Skeletal muscle cell (primary cell): ENCODE measurements at places on chromosomes 13 and 19.

DNA sequence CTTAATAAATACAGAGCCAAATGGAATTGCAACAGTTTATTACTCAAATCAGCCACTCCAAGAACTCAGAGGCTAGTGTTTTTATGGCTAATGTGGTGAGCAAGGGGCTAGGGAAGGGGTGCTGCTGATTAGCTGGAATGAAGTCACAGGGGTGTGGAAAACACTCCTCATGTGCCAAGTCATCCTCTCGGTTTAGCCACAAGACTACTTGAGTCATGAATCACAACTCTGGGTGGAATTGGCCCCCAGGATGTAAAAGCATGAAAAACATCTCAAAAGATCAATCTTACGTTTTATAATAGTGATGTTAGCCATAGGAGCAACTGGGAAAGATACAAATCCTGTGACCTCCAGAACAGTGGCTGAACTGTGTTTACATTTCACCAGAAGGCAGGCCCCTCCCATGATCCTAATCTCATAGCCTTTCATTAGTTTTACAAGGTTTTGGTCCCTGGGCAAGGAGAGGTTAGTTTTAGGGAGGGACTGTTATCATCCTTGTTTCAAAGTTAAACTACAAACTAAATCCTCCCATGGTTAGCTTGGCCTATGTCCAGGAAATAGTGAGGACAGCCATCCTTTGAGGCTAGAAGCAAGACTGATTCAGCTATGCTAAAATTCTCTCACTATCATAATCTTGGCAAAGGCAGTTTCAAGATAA, 2020.1 kb upstream of the PCDH20 start:
- DNase-seq: peak; percentile 100

GRCh38 chr13:29526741-29527140, 68.7 kb downstream of the SLC7A1 start:
- no peak for DNase-seq

- no peak for DNase-seq
Observed at GRCh38 chr19:18251587-18252369, 22.5 kb downstream of the IQCN start.

DNA sequence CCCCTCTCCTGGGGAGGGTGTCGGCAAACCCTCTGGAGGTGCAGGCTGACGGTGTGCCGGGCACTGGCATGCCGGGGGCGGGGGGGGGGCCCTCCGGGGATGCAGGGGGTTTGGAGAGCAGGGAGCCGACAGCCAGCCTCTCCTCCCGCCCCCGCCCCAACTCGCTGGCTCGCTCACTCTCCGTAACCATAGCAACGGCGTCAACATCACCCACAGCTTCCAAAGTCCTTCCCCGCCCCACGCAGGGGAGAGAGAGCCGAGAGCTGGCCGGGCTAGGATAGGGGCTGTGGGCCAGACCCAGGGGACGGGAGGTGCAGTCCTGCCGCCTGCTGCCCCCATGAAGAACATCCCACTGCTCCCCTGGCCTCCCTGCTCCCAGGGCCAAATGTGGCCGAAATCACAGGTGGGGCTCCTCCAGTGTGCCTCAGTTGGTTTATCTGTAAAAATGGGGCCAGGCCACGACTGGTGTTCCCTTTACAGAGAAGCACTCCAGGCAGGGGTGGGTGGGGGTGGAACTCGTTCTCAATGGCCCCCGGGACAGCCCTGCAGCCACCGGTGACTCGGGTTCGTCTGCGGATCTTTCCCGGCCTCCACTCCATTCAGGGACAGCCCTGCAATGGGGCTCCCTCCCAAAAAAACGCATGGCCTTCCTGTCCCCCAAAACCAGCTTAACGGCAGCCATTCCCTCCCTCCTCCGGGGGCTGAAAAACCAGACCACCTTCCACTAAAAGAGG, 3.2 kb downstream of the KLF16 start:
- no peak for DNase-seq

DNA sequence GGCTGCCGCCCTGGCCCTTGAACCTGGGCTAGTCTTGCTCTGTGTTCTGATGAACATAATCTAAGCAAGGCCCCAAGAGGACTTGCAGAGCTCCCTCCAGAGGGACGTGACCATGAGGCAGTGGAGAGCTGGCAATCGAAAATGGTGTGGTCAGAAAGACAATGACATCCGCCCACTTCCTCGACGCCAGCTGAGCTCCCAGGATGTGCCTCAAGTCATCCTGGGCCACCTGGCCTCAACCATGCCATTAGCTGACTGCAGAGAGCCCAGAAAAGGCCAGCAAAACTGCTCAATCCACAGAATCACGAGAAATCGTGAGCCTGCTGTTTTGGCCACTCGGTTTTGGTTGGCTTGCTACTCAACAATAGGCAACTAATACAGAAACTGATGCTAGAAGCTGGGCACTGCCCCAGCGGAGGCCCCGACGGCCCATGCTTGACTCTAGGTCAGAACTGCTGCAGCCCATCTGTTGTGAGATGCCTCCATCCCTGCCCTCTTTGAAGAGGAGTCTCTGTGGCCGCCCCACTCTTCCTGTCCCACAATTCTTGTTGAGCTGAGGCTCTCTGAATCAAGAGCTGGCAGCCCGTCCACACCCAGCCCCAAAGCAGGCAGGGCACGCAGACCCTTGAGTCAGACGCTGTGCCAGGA, 53.3 kb downstream of the STK24 start:
- DNase-seq: no peak

DNA sequence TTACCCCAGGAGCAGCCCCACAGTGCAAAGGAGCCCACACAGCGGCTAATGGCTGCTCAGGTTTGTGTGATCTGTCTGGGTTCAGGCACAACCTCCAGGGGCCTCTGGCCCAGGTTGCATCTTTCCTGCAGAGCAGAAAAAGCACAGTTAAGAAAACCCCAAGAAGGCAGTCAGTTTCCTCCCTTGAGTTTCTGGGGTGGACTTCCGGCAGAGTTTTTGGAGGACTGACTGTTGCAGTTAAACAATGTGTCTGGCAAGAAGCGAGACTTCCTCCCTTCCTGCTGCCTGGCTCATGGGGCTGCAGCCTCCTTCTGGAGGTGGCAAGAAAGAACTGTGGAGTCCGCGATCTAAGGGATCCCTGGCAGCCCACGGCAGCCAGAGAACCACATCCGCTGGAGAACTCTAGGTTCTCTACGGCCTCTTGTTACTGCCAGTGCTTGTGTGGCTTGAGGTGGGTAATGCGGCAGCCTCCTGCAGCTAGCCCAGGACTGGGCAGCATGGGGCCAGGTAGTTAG, 114.4 kb downstream of the ZDHHC20 start:
- no peak for DNase-seq

DNA sequence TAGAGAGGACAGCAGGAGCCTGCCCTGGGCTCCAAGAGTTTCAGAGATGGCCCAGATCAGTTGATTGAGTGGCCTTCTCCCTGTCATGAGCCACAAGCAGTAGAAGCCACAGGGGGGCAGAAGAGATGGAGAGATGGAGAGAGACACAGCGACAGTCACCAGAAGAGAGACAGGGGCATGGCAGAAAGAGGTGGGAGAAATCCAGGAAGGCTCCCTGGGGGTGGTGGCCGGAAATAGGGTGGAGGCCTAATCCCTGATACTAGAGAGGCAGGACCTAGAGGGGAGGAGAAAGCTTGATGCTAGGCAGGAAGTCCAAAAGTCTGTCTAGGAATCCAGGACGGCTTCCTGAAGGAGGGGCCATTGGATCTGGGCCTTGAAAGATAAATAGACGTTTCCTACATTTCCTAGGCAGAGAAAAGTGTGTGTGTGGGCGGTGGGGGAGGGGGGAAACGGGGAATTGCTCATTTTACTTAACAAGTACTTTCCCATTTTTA, 9.6 kb upstream of the TPM4 start:
- no peak for DNase-seq

DNA sequence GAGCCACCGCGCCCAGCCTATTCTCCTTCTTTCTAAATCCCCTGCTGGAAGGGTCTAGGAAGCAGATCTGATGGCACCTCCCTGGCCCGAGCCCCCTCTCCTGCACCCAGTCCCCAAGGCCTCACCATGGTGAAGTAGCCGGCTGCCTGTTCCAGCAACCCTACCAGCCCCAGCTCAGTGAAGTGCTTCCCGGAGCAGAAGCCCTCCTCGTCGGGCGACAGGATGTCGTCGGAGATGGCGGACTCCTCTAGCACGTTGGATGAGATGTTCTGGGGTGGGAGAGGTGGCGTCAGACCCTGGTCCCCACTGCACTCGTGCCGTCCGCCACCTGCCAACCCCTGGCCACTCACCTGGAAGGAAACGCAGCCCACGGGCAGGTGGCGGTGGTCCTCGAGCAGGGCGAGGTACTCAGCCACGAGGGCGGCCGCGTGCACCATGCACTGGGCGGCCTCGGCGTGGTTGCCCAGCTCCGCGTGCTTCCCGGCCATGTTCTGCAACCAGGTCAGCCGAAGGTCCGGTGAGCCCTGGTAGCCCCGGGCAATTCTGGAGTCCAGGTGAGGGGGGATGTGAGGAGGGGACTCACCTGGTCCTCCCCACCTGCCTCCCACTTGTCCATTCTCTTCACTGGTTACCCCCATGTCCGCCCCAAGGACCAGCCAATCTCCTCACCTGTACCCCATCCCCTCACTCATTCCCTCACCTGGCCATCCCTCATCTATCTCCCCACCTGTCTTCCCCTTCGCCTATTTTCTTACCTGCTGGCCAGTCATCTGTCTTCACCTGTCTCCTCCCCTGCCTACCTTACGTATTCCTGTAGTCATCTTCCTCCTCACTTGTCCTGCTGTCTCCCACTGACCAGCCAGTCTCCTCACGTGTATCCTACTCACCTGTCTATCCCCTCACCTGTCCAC, 11.5 kb upstream of the KANK2 start:
- no peak for DNase-seq

- DNase-seq: no peak
Observed at GRCh38 chr13:71589032-71589431, 278.0 kb downstream of the DACH1 start.

DNA sequence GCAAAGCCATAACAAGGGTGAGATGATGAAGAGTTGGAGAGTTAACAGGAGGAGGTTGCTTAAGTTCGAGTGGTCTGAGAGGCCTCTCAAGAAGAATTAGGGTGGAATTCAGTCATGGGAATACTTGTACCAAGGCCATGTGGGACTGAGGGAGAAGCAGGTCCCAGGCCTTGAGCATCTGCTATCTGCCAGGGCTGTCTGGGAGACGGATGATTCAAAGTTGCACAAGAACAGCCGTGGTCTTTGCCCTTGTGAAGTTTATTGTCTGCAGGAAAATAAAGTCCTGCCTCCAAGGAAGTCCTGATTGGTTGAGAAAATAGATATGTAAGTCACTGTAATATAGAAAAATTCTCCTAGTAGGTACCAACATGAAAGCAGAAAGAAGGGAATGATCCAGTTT, 178.8 kb upstream of the RFC3 start:
- DNase-seq: peak; percentile 90

- DNase-seq: no peak
Observed at GRCh38 chr13:33863188-33863789, 45.3 kb downstream of the RFC3 start.

- DNase-seq: no peak
Observed at GRCh38 chr13:90402613-90403012, 944.9 kb upstream of the MIR17HG start.

DNA sequence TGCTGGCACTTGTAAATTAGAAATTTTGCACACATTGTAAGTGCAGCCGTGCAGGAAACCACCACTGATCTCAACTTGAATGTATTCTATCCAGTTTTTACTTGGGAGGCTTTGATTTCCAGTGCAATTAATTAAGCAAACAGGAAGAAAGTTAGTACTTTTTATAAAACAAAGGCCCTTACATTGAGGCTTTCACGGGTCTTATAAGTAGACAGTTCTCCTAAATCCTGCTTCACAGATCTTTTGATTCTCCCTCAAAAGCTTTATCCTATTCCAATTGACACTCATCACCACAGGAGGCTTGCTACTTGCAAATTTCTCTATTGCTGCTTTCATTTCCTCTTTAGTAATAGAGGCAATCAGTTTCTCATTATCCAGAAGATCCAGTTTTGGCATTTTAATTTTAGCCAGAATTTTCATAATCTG, 90.1 kb downstream of the ERCC5 start:
- no peak for DNase-seq

- no peak for DNase-seq
Observed at GRCh38 chr19:30062907-30063649, 121.0 kb downstream of the URI1 start.

DNA sequence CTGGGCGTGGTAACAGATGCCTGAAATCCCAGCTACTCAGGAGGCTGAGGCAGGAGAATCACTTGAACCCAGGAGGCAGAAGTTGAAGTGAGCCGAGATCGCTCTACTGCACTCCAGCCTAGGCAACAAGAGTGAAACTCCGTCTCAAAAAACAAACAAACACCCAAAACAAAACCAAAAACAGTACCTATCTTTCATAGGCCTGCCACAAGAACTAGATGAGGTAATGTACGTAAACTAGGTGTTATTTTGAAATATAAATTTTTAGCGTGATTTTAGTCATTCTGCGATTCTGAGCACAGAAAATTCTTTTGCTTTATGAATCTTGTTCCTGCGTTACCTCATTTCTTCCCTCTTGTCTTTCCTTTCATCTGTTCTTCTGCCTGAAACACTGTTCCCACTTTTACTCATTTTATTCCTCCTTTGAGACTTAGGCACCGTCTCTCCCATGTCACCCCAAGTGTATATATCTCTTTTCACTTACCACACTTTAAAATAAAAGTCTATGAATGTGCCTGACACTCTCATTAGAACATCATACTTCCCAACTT, 238.2 kb upstream of the HTR2A start:
- DNase-seq: no peak

GRCh38 chr13:49099513-49099877, 120.6 kb upstream of the MLNR start:
- no peak for DNase-seq

- no peak for DNase-seq
Observed at GRCh38 chr13:30510091-30510490, 44.4 kb upstream of the HMGB1 start.

DNA sequence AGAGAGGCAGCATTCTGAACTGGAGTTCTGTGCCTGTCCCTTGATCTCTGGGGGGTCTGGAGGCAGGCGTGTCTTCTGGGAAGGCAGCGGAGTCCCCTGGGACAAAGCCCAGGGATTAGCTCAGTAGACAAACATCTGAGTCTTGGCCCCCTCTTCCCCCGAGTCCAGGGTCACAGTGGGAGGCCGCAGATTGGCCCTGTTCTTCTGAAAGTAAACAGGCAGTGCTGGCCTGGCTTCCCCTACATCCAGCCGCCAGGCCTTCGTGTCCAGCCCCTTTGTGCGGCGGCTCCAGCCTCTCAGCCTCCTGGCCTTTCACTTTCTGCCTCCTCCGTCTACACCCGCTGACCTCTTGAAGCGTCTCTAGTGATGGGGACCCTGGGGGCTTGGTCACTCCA, 989 bp downstream of the NFILZ start:
- no peak for DNase-seq

- DNase-seq: peak; percentile 37
Observed at GRCh38 chr19:28296506-28296905, 916.4 kb downstream of the UQCRFS1 start.

DNA sequence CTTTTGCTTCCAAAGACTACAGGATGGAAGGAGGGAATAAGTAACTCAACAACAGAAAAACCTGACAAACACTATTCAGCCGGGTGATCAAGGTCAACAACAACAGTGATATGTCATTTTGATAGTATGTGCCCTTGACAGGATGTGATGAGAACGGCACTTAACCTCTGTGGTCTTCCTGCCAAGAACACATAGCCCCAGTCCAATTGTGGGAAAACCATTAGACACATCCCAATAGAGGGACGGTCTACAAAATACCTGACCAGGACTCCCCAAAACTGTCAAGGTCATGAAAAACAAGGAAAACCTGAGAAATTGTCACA, 43.1 kb upstream of the AMER2 start:
- DNase-seq: no peak

- no peak for DNase-seq
Observed at GRCh38 chr19:22783651-22784410, at the start of gene ZNF99. Gene ZNF99, minus strand, starts transcription at chr19:22784151. Its CDS starts 135 bp downstream, at chr19:22784016.
